ENCODE measurements at places on chromosomes 6 and 20.

GRCh38 chr6:12081771-12082170, 69.7 kb downstream of the HIVEP1 start:
- DNase-seq: no peak

GRCh38 chr6:112259337-112259675, 4.9 kb upstream of the LAMA4 start:
- DNase-seq: no peak

- DNase-seq: no peak
Measured at GRCh38 chr6:144896289-144896688, 611.2 kb downstream of the UTRN start.

DNA sequence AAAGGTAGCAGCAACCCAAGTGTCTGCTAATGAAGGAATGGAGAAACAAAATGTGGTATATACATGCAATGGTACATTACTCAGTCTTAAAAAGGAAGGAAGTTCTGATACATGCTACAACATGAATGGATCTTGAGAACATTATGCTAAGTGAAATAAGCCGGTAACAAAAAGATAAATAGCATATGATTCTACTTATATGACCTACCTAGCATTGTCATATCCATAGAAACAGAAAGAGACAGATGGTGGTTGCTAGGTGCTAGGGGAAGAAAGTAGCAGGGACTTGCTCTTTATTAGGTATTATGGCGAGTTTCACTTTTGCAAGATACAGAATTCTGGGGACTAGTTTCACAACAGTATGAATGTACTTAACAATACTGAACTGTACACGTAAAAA, 46.6 kb downstream of the UBR2 start:
- no peak for DNase-seq

GRCh38 chr20:32528171-32528891, 56.8 kb downstream of the NOL4L start:
- DNase-seq: peak; percentile 59

DNA sequence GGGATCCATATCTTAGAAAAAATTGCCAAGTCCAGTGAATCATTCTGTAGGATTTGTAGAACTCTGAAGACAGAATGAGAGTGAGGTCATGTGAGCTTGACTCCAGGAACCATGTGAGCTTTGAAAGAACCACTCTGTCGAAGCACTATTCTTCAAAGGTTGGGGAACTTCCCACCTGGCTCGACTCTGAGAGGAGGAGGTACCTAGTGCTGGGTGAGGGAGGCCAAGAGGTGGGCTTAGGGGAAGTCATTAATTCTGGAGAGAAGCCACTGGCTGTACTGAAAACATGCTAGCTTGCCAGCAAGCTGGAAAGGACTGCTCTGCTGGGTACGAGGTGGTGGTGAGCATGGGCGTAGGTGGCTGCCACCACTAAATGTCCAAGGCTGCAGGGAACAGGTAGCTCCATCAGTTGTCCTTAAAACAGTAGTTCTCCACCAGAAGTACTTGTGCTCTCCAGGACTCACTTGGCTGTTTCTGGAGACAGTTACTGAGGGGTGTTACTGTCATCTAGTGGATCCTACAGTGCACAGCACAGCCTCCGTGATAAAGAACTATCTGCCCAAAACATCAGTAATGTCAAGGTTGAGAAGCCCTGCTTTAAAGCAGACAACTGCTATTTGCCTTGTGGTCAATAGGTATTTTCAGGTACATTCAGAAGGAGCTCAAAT, 34.7 kb upstream of the SYNJ2 start:
- no peak for DNase-seq

GRCh38 chr6:42163981-42164380, 9.2 kb upstream of the GUCA1A start:
- no peak for DNase-seq

GRCh38 chr20:49700411-49701185, 13.1 kb downstream of the B4GALT5 start:
- DNase-seq: no peak

DNA sequence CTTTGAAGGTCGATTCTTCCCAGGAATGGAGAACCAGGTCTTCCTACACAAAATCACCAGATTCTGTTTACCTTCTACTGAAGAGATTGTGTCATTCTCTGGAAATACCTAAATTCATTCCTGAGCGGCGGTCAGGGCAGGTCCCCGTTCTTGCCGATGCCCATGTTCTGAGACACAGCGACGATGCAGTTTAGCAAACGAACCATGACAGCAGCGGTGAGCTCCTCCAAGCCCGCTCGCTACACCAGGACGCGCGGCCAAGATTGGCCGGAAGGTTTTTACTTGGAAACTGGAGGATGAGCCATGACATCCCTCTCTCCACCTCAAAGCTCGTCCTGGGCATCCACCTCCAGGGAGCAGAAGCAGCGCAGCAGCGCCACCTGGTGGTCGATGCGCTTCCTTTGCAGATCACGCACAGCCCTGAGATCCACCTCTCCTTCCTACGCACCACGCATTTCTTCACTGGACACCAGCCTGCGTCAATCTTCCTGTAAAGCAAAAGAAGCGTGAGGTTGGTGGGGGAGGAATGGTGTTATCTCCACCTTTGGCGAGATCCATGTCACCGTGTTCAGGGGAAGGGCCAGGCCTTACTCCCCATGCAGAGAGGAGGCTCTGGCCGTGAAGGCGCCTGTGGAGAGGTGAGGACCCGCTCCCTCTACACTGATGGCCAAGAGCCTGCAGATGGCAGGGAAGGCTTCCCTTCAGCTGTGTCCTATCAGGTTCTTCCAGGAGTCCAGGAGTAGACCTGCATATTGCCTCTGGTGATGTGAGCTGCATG, 9.9 kb upstream of the HLA-B start:
- DNase-seq: peak; percentile 96

DNA sequence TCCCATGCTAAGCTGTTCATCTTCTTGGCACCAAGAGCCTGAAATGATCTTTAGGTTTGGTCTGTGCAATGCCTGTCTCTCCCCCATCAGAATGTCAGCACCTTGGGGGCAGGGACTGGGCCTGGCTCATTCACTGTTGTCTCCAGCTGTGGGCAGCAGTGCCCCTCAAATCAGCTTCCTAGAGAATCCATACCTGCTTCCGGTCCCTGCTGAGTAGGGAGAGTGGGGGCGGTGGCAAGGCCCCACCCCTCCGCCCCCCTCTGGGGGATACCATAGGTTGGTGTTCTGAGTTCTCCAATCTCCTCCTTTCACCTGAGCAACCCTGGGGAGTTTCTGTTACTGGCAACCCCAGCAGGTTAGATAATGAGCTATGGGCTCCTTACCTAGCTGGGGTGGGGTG, 19.2 kb upstream of the SPDEF start:
- DNase-seq: peak; percentile 45

DNA sequence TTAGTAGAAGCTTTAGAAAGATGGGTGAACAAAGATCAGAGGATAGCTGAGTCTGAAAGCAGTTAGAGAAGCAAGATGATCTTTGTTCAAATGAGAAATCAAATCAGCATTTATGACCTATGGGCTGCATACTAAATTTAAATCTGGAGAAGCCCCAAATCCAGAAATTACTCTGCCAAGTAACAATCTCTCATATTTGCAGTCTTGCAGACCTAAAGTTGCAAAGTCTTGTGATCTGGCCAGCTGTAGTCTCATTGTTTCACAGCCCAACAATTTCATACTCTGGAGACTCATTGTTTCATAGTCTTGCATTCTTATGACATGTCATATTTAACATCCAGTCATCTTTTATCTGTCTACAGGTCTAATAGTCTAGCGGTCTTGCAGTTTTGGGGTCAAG, 364.9 kb upstream of the RSPO3 start:
- DNase-seq: no peak

GRCh38 chr6:15621203-15622044, 41.4 kb downstream of the DTNBP1 start:
- DNase-seq: peak; percentile 92

GRCh38 chr20:42553374-42553773, 636.3 kb downstream of the PTPRT start:
- DNase-seq: no peak

GRCh38 chr6:4133941-4134838, 1.2 kb downstream of the ECI2 start:
- peak; percentile 60 for DNase-seq

DNA sequence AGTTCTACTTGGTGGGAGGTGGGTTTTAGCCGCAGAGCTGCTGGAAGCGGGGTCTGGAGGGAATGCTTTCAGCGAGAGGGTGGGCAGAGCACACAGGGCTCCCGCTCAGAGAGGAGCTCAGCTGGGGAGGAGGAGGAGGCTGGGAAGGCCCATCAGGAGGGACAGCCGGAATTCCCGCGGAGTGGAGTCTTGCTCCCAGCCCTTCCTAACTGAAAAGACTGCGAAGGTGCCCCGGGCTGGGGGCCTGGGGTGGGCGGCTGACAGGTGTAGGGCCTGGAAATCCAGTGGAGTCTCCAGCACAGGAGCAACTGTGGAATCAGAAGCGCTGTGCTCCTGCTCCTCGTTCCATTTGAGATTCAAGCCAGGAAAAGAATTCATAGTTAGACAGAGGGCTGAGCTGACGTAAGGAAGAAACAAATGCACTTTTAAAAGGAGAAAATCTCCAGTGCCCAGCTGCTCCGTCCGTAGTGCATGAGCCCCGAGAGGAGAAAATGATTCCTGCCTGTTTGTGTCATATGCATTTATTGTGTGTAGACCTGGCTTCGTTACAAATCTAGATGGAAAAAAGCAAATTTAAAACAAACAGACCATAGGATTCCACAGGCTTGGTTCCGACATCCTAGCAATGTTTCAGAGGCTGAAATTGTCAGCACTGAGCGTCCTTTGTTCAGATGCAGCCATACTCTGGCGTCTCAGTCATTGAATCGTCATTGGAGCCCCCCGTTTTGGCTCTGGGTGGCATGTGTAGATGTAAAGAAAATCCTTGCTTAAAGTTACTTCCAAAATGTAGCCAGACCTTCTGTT, 197.7 kb downstream of the SMOC2 start:
- peak; percentile 45 for DNase-seq

DNA sequence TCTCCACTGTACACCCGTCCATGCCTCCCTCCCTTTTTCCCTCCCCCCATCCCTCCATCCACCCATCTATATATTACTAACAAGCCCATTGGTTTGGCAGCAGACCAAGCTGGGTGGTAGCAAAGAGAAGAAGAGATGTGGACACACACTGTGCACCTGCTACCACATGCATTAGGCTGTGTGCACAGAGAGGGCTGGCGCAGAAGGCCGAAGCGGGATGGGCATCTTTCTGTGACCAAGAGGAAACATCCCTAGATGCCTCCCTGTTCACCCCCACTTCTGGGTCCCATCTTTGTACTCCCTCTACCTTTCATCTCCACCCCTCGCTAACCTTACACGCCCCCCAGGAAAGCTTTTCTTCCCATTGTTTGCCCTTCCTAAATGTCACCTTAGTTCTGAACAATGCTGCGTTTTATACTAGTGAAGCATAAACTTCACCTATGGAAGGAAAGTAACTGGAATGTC, 64.9 kb upstream of the AFDN start:
- DNase-seq: no peak

GRCh38 chr6:96864216-96865054, 27.2 kb upstream of the GPR63 start:
- no peak for DNase-seq

DNA sequence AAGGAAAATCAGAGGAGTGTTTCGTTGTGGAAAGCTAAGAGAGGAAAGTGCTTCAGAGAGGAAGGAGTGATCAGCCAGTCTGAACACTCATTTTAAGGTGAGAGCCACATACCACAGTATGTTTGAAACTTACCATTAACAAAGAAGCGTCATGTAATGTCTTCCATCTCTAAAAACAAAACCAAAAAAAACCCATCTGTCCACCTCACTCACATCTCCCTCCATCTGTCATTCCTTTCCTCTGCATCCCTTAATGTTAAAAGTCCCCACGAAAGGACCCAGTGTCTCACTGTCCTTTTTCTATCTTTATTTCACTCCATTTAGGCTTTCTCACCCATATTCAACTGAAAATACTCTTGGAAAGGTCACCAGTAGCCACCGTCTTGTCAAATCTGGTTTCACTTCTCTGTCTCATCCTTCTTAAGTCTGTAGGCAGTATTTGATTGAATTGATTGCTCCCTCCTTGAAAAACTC, 59.4 kb upstream of the GNRH2 start:
- DNase-seq: no peak

- DNase-seq: no peak
Measured at GRCh38 chr6:51352506-51353029, 533.9 kb downstream of the TFAP2B start.

- DNase-seq: no peak
Measured at GRCh38 chr6:11423072-11423471, 114.5 kb upstream of the TMEM170B start.

DNA sequence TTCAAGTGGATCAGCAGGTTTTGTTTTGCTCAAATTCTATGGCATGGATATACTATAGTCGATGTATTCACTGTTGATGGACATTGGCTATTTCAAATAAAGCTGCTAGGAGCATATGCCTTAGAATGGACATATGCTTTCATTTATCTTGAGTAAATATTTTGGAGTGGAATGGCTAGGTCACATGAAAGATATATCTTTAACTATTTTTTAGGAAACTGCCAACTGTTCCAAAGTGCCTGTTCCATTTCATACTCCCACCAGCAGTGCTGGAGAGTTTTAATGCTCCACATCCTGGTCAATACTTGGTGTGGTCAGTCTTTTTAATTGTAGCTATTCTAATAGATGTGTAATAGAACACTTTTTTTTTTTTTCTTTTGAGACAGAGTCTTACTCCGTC, 81.1 kb upstream of the PIM1 start:
- DNase-seq: no peak

DNA sequence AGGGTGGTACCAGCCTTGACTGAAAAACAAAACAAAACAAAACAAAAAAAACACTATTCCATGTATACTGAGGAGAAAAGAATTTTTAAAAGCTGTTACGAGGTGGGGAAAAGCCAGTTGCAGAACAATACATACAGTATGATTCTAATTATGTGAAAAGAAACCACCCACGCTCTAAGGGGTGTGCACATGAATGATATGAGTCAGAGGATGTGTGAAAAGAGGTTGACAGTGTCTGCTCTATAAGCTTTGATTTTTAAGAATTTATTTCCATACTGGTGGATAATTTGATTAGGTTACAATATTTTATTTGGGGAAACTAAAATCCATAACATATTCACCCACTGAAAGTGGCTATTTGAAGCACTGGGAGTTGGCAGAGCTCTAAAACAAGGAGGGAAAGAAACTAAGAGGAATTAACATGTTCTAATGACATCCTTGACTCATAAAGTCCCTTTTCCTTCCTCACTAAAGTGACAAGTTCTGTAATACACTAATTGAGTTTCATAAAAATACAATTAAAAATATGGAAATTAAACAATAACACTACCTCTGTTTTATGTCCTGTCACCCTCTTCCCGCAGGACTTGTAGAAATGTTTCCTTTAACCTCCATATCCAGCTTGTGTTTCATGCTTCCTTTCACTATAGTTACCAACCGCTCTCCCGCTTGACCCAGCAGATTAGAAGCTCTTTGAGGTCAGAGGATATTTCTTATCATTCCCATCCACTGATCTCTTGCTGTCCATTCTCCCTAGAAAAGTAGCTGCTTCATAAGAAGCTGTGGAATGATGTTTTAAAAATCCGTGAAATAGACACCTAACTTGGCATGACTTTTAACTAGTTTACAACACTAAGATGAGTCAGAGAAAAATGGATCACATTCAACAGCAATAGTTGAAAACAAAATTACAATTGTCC, 118.6 kb upstream of the CCDC28A start:
- no peak for DNase-seq

DNA sequence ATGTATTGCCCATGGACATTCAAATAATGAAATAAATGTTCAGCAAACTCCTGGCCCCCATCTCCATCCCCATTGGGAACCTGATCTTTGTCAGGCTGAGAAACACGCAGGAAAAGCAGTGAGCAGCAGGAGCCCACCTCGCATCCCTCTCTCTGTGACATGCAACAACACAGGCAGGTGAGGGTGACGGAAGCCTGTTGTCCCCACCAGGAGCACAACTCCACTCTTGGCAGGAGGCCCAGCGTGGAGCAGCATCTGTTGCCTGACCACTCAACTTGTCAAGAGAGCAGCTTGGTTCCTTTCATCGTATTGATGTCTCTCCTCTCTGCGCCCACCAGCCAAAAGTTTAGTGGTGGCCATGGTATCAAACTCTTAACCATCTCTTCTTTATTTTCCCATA, 586.9 kb upstream of the ARID1B start:
- no peak for DNase-seq

All from islet precursor cell (in vitro differentiated cells).